ENCODE measurements at places on chromosomes 3 and 15.

DNA sequence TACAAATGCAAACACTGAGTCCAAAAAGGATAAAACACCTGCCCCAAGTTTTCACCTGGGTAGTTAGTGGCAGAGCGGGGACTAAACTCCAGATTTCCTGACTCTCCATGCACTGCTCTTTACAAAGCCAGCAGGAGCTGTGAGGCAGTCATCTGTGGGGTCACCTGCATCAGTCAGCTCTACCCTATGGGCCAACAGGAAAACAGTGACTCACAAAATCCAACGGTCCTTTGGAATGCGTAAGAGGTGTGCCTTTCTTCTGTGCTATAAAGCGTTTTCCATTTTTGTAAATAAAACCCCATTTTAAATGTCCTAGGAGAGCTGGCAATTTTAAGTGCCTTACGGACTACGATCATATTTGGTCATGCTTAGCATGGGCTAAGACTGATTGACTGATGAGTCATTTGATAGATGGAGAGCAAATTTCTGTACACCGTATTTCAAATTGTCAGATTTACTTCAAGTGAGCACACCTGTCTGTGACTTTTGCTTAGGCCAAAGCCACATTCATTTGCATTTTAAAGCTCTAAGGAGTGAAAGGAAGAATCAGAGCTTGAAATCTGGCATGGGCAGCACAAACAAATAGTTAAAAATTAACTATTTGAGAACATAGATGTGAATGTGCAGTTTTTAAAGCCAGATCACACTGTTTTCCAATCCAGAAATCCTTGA is 4.4 kb upstream of the COL8A1 start:
- DNase-seq = no peak

GRCh38 chr3:11323813-11324212 is 51.6 kb downstream of the ATG7 start:
- DNase-seq = no peak

DNA sequence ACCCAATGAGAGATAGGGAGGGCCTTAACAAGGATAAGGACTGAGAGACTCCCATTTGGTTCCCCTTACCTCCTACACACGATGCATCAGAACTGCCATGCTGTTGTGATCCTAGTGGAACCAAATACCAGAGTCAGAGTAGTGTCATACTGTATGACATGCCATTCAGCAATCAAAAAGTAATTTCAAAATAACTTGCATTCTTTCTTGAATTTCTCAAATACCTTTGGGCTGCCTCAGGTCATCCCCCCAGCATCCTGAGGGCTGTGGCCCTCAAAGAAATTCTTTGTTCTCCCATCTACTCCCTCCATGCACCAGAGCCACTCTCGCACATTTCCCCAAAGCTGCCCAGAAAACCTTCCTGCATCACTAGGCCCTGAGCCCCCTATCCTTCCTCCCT is 68.9 kb upstream of the PPP2R3A start:
- DNase-seq = no peak

DNA sequence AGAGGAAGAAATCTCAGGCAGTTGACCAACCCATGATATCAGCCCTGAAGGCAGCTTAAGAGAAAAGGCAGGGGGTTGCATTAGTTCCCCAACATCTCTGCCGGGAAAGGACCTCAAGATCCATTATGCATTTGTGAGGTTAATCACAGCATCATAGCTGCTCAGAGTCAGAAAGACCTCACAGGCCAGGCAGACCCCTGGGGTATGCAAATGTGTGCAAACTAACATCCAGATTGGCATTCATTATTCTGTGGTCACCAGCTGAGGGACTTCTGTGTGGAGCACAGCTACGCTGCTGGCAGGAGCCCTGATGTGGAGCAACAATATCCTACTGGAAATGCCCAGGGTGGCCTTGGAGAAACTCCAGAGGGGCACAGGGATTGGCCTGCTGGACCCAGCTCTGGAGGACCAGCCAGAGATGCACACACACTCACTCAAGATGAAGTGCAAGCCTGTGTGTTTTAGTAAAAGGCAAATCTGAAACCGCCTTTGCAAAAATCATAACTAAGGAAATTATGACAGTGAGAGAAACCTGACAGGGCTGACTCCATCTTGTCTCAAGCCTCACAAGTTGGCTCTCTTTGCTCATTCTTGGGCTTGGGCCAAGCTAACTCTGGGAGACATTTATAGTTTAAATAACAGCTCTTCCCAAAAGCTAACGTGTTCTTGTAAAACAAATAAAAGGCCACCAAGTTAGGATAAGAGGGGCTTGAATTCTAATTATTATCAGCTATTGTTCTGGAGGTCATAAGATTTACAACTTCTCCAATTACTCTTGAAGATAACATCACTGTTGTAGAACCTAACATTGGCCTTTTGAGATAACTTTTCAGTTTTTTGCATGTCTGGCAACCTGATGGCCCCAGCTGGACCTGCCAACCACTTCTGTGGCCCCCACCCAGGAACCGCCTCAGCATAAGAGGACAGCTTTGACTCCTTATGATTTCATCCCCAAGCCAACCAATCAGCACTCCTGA is 257.1 kb downstream of the UACA start:
- DNase-seq = no peak

- no peak for DNase-seq
These were observed 99.7 kb downstream of the TCF12 start for GRCh38 chr15:57018151-57018550.

DNA sequence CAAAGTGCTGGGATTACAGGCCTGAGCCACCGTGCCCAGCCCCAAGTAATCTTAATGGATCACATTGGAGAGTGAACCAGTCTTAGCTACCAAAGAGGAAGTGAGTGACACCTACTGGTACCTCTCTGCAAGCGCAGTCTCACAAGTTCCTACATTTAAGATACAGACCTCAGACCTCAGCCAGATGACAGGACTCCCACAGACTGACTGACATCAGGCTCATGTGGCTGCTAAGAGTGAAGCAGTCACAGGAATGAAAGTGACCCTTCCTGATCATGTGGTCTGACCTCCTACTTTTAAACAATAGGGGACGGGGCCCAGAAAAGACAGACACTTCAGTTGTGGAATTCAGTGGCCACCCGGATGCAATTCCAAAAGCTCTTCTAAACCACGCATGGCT is 36.3 kb upstream of the GNB5 start:
- no peak for DNase-seq

- DNase-seq = no peak
These were observed 108.3 kb upstream of the UBE2E1 start for GRCh38 chr3:23697416-23697815.

- DNase-seq = no peak
These were observed 79.3 kb downstream of the TNIK start for GRCh38 chr3:171380711-171381425.

DNA sequence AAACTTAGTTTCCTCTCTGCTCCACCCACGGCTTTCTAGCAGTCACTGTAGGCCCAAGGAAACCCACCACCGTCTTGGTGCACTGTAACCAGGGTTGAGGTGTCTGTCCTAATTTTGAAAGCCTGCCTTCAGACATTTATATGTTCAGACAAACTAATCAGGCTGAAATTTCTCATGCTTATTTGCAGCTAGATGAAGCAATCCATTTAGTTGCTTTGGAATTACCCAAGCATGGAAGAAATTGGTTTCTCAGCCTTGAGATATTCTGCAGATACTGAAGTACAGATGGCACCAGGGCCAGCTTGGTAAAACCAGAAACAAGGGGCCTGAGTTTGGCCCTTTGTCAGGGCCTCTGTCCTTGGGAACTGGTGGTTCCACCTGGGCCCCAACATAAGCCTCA is 105.4 kb downstream of the CACNA1D start:
- DNase-seq = no peak

- DNase-seq = no peak
These were observed 99.4 kb upstream of the TSC22D2 start for GRCh38 chr3:150308481-150309256.

GRCh38 chr3:37149257-37149656 is 25.1 kb downstream of the LRRFIP2 start:
- DNase-seq = no peak

DNA sequence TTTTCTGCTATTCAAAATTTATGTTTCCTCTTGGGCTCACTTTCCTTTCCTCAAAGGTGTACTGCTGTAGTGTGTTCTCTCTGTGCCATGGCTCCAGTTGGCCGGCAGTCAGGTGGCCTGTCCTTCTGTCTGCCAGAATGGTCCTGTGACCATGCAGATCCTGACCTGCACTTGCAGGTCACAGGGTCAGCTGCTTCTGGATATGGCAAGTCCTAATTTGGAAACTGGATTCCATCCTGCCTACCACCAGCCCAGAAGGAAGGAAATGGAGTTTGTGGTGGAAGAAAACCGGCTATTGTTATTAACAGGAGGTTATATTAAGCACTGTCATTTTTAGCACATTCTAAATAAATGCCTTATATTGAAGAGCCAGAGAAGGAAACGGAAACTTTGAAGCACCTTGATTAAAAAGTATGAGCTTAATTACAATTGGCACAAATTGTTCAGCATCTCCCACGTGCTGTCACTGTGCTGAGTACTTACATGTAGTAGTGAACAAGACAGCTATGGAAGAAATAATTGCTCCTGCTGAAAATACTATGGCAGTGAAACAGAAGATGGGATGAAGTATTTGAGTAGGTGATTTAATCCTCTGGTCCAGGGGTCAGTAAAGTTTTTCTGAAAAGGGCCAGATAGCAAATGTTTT is 362.8 kb downstream of the PTPRG start:
- no peak for DNase-seq

DNA sequence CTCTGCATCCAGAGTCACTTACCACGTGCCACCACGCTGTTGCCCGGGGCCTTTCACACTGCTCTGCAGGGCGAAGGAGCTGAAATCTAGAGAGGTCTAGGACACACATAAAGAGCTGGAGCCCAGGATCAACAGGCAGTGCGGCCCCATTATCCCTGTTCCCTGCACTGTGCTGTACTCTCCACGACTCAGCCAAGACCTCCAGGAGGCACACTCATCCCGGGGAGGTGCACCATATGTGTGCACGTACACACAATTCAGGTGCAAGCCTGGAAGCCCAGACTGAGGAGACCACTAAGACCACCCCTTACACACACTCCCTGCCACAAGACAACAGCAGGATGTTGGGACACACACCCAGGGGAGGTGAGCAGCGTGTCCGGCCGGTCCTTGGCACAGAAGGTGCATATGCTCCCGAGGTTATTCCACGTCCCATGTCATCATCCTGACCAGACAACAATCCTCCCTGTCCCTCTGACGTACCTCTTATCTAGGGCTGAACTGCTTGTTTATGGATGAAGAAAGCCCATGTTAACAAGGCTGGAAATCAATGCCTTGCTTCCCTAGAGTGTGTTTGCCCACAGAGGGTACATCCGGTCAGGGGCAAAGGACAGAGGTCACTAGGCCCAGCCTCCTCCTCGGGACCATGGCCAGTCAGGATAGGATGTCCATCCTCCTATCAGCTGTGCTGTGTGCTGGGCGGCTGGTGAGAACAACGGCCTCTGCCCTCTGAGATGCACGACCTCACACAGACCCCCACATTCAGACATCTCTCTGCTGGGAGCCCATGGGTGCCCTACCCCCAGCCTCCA is 16.1 kb downstream of the KLF15 start:
- DNase-seq = peak; percentile 67

DNA sequence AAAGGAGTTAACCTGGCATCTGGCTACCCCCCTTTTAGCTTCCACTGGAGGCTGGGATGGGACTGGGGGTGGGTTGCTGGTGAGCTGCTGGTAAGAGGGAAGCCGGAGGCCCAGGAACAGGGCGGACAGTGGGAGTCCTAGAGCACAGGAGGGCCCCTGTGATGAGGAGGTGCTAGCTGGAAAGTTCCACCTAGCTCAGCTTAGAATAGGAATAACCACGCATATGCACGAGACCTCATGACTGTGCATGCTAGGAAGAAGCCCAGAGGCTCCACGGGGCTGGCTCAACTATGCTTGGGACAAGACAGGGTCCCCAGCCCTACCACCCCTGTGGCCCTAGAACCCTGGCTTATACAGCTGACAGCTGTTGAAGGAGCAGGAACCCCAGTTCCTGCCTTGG is 34.1 kb downstream of the LINGO1 start:
- DNase-seq = no peak

- no peak for DNase-seq
These were observed 880 bp upstream of the CHRNA7 start for GRCh38 chr15:32029409-32029861.

DNA sequence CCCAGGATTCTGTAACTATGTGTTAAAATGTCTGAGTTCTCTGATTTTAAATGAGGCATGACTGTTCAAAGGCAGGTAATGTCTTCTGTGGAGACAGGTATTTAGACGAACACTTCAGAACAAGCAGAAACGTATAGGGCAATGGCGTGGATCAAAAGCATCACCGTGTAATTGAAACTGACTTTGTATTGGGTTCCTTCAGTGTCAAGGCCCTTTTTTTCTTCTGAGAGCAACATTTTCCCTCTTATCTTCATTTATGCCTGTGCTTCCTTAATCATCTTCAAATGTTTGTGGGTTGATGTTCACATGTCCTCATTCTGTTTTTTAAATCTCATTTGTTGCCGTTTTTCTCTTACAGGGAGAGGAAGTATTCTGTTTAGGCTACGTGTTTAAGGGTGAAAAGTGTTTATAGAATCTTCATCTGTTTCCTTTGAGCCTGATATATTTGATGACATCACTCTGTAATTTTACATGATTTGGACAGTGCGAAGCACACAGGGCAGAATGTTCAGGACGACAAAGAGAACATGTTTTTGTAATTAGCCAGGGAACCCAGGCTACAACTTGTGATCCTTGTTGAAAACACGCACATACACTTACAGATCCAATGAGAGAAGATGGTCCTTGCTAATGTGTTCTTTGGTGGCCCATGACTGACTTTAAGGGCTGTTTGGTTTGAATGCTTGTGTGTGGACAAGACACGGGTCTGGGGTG is 196.0 kb downstream of the LRTM1 start:
- DNase-seq = no peak

- peak; percentile 30 for DNase-seq
These were observed 37.5 kb downstream of the TSPAN3 start for GRCh38 chr15:77033417-77033728.

DNA sequence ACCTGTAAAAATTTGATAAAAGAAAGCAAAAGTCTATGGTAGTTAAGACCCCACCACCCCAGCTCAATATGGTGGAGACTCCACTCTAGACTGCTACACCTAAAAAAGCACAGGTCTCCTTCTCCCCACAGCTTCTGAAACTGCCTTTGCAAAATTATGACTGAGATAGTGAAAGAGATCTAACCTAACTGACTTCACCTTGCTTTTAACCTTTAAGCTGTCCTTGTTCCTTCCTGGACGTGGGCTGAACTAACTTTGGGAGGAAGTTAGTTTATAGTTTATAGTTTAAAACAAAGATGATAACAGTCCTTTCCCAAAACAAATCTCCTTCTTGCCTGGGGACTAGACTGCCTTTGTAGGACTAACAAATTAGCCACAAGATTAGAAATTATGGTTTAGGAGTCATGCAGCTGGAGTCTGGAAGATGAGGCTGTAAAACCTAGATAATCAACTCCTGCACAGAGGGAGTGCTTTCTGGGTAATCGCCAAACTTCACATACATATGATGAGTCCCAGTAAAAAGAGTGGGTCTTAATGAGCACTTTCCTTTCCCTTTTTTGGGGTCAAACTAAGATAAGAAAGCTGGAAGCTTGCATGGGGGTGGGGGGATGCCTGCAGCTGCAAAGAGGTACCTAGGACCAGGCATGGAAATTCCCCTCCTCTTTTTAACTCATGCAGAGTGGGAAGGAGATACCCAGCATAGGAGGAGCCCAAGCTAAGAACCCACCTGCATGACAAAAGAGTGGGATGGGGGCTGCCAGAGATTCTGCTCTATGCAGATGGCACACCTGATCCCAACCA is 17.5 kb downstream of the CCR8 start:
- no peak for DNase-seq

GRCh38 chr3:49618412-49618811 is 55.7 kb upstream of the APEH start:
- DNase-seq = no peak

- no peak for DNase-seq
These were observed 166.5 kb upstream of the TMCO5A start for GRCh38 chr15:37767841-37768455.

Measured in liver (tissue), 10 donors.